Glomerular endothelial cell (primary cell): ENCODE measurements at places on chromosomes 1 and 21. TPM values are rescaled to one million over a fixed set of nuclear protein-coding genes. Genes with fewer than 3 reads are reported as not detected.

DNA sequence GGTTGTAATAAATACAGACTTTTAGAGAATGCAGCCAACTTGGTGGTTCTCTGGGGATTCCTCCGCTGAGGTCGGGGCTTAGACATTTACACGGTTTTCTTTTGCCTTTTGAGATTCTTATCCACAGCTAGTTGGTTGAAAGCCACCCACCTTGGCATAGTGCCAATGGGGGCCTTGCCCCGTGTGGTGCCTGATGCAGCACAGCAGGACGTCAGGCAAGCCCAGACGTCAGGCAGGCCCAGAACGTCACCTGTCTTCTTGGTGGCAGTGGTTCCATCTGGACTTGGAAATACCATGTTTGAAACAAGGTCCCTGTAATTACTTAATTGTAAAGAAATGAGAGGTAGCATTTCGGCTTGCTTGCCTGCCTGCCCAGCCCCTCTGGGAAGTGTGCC, 78.5 kb downstream of the GALNT2 start:
- DNase-seq, result no peak

ZNF692 gene
- 18.3 and 38.2 TPM in 2 replicates for total RNA-seq

DNA sequence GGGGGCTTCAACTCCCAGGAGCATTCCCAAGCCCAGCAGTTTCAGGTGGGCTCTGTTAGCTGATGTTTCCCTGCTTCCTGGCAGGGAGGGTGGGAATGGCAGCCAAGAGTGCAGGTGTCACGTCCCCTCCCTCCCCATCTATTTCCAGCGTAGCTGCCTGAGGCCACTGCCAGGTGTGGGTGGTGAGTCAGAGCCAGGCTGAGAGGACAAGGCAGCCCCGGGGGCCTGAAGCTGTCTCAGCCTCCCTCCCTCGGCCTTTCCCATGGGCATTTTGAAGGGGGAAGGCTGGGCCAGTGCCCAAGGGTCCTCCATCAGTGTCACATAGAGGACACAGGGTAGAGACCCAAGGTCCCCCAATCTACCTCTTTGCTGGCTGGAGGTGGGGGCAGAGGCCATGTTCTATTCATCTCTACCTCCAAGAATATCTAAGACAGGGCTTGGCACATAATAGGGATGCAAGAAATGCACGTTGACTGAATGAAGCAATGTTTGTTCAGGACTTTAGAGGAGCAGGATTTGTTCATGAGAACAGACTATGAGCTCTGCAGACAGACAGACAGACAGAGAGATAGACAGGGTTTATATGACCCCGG, 34.4 kb upstream of the ID3 start:
- no peak for DNase-seq

UBL4B gene
- not detected in 2 replicates for total RNA-seq

SERPINC1 gene
- 0.18 TPM in 1 of 2 replicates, not detected in the other for total RNA-seq

TRIM17 gene
- total RNA-seq, result not detected in 2 replicates

CLIC4 gene
- total RNA-seq, result 522 and 526 TPM in 2 replicates

GRCh38 chr21:18498431-18498830, 94.8 kb upstream of the TMPRSS15 start:
- no peak for DNase-seq

DNA sequence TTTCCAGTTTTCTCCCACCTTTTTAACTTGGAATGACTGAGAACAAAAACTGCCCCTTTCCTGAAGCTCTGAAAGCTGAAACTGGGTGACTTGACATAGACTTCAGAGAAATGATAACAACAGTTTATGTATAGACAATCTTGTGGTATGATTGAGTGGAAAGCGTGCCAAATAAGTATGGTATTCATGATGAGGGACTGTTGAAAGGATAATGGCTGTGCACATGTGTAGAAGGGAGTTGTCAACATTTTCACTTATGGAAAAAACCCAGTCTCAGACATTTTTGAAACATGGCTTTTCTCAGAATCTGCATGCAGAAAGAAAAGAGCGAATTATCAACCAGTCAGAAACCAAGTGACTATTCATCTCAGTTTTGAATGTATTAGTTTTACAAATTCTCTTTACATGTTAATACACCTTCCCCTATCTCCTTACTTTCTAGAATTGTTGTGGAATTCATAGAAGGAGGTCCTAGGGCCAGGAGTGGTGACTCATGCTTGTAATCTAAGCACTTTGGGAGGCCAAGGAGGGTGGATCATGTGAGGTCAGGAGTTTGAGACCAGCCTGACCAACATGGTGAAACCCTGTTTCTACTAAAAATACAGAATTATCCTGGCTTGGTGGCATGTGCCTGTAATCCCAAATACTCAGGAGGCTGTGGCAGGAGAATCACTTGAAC, 261.2 kb downstream of the S1PR1 start:
- no peak for DNase-seq

DNA sequence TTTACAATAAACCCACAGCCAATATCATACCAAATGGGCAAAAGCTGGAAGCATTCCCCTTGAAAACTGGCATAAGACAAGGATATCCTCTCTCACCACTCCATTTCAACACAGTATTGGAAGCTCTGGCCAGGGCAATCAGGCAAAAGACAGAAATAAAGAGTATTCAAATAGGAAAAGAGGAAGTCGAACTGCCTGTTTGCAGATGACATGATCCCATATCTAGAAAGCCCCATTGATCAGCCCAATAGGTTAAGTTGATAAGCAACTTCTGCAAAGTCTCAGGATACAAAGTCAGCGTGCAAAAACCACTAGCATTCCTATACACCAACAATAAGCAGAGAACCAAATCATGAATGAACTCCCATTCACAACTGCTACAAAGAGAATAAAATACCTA, 235.5 kb downstream of the DPYD start:
- no peak for DNase-seq

DNA sequence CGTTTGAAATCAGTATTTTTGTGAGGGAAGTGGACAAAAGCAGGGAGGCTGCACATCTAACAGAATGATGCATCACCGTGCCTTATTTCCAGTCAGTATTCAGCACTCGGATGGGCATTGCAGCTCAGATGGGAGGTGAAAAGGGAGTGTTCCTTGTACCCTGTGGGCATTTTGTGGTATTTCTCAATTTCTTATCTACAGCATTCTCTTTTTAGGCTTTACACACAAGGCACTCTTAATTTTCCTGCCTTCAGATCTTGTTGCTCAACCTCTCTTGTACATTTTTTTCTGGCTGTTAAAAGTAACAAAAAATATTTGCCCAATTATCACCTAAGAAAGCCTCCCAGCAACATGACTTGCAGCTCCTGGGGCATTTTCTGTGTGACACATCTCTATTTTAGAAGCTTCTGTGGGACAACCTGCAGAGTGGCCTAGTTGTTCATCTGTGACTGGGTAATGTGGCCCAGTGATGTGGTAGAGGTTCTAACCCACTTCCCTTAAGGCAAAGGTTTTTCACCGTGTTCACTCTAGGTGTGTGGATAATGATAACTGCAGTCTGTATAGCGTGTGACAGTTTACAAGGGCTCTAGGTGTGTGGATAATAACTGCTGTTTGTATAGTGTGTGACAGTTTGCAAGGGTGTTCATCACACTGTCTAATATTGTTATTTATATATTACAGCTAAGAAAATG, 257.2 kb downstream of the PTGER3 start:
- no peak for DNase-seq

GRCh38 chr1:62744611-62745577, 39.0 kb upstream of the ATG4C start:
- no peak for DNase-seq

CFAP107 gene
- total RNA-seq, result not detected in 2 replicates

- DNase-seq, result no peak
Measured at GRCh38 chr1:100440075-100440809, 87.9 kb downstream of the CDC14A start.

GJB5 gene
- not detected in 2 replicates for total RNA-seq

TEDDM1 gene
- total RNA-seq, result not detected in 2 replicates

DNA sequence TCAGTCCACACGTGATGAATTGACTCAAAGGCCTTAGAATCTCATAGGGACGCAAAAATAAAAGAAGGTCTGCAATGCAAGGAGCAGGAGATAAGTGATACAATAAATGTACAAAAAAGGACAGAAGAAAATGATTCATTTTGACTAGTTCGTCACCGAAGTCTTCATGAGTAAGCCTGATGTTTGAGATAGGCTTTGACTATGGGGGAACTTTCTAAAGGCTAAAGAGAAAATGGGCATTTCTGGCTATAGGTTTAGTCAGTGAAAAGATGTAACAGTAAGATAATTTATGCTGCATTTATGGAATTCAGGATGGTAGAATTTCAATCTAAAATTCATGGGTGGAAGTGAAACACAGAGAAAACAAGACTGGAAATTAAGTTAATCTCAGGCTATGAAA, 163.0 kb downstream of the ADGRL4 start:
- DNase-seq, result no peak

GRCh38 chr1:150017206-150017750, 6.8 kb upstream of the OTUD7B start:
- no peak for DNase-seq

PPIH gene
- 21.5 and 40.6 TPM in 2 replicates for total RNA-seq

FCGR3A gene
- total RNA-seq, result not detected in 2 replicates

- DNase-seq, result no peak
Measured at GRCh38 chr1:22962558-22962957, 10.1 kb downstream of the LACTBL1 start.

GLMP gene
- 106 and 141 TPM in 2 replicates for total RNA-seq

DNA sequence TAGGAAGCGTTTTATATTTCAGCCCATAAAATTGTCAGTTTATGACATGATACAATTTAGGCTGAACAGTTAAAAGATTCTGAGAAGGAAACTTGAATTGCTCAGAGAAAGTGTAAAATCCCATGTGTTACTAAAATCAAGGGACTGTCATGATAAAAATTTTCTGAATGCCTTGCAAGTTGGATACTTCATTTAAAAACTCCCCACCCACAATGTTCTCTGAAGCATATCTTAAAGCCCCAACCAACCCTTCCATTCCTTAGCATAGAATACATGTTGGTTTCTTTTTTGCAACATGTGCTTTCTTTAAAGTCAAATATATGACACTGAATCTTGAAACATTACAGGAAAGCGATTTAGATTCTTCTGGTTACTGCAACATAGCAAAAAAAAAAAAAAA, 97.4 kb downstream of the MRPL39 start:
- DNase-seq, result no peak

- no peak for DNase-seq
Measured at GRCh38 chr1:15950302-15950701, 25.6 kb downstream of the ZBTB17 start.

TNFRSF8 gene
- total RNA-seq, result 0.18 TPM in 1 of 2 replicates, not detected in the other

- no peak for DNase-seq
Measured at GRCh38 chr1:18305182-18305795, 175.4 kb upstream of the KLHDC7A start.

CHAF1B gene
- total RNA-seq, result 3.1 and 3.3 TPM in 2 replicates

DENND1B gene
- total RNA-seq, result 2.4 and 8.2 TPM in 2 replicates

DNA sequence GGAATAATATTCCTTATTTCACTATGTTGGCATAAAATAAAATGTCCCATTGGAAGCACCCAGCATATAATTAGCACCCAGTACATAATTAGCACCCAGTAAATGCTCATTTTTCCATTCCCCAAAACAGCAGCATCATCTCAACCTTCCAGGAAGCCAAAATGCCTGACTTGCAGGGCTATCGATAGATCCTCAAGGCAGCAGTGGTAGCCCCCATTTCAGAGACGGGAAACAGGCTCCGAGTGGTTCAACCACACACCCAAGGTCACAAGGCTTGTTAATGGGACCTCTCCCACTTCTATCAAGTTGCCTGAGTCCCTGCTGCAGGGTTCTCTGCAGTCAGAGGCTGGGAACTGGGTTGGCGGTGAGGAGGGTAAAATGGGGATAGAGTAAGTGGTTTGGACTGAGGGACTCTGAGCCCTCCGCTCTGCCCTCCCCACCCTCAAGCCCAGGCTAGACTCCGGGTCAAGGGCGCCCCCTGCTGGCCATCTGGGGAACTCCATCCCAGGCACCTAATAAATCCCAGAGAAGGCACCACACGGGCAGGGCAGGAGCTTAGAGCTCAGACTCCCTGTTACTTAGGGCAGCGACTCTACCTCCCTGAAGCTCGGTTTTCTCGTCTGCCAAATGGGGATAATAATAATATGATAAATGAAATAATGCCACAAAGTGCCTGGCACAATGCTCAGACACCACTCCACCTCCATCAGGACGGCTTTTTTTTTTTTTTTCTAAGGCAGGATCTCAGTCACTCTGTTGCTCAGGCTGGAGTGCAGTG, 21.9 kb upstream of the LAPTM5 start:
- no peak for DNase-seq

DNA sequence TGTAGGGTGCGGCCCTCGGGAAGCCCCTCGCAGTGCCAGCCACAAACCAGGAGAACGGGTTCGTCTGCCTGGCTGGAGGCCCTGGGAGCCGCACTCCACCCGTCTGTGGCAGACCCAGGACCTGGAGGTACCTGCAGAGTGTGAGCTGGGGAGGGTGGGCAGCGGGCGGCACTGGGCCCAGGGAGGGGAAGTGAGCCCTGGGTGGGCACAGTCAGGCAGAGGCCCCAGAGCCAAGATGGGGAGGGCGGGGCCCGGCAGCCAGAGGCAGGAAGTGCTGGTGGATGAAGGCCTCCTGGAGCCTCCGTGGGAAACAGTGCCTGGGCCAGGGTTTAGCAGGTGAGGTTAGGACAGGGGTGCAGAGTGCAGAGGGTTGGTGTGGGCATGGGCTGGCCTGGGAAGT, 4.0 kb upstream of the PEX10 start:
- no peak for DNase-seq

GRCh38 chr1:2523891-2524609, 2.3 kb downstream of the PANK4 start:
- no peak for DNase-seq

S100A1 gene
- not detected in 2 replicates for total RNA-seq

HES3 gene
- not detected in 2 replicates for total RNA-seq

DNA sequence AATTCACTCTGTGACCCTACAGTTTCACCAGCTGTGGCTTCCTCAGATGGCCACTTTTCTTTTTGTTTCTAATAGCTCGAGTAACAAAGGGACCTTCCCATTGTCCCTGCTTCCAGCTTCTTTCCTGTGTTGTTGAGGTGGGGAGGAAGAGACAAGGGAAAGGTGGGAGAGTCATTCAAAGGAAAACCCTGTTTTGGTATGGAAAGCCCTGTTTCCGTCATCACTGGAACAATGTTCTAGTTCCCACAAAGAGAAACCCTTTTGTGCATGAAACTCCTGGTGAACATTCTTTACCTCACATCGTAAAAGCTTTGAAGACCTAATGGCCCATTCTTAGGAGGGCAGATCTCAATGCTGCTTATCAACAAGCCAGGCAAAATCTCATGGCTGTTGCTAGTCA, 62.2 kb downstream of the ABCA4 start:
- DNase-seq, result no peak

RGS8 gene
- not detected in 2 replicates for total RNA-seq

TMCC2 gene
- 3.7 and 5.3 TPM in 2 replicates for total RNA-seq
